ENCODE measurements at places on chromosomes 11 and 22. TPM values are rescaled to one million over a fixed set of nuclear protein-coding genes. Genes with fewer than 3 reads are reported as not detected.

DNA sequence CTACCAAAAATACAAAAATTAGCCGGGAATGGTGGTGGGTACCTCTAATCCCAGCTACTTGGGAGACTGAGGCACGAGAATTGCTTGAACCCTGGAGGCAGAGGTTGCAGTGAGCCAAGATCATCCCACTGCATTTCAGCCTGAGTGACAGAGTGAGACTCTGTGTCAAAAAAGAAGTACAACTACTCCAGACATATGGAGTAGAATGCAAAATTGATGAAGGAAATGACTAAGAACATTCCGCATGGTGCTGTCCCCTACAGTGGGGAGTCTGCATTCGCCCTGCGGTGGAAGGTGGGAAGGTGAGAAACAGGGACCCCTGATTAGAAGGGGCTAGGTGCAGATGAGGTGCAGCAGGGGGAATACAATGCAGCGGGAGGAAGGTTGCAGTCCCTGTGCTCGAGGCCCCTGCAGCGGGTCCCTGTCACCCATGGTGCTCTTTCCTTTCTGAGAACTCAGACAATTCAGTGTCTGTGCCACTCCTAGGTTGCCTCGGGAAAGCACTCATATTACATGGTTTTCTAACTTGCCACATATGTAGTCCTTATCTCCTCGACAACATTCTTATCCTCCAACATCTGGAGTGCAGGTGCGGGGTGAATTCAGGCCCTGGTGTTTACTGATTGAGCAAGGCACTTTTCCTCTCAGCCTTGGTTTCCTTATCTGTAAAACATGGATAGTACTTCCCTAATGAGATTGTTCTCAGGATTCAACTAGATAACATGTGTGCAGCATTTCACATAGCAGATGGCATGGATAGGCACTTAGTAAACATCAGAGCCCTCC, 5.2 kb downstream of the POLD4 start:
- DNase-seq, result no peak

DNA sequence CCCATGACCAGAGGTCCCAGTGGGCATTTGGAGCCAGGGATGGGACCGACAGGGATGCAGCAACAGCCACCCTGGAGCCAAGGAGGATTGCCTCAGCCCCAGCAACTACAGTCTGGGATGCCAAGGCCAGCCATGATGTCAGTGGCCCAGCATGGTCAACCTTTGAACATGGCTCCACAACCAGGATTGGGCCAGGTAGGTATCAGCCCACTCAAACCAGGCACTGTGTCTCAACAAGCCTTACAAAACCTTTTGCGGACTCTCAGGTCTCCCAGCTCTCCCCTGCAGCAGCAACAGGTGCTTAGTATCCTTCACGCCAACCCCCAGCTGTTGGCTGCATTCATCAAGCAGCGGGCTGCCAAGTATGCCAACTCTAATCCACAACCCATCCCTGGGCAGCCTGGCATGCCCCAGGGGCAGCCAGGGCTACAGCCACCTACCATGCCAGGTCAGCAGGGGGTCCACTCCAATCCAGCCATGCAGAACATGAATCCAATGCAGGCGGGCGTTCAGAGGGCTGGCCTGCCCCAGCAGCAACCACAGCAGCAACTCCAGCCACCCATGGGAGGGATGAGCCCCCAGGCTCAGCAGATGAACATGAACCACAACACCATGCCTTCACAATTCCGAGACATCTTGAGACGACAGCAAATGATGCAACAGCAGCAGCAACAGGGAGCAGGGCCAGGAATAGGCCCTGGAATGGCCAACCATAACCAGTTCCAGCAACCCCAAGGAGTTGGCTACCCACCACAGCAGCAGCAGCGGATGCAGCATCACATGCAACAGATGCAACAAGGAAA, 27.3 kb upstream of the L3MBTL2 start:
- no peak for DNase-seq

DNA sequence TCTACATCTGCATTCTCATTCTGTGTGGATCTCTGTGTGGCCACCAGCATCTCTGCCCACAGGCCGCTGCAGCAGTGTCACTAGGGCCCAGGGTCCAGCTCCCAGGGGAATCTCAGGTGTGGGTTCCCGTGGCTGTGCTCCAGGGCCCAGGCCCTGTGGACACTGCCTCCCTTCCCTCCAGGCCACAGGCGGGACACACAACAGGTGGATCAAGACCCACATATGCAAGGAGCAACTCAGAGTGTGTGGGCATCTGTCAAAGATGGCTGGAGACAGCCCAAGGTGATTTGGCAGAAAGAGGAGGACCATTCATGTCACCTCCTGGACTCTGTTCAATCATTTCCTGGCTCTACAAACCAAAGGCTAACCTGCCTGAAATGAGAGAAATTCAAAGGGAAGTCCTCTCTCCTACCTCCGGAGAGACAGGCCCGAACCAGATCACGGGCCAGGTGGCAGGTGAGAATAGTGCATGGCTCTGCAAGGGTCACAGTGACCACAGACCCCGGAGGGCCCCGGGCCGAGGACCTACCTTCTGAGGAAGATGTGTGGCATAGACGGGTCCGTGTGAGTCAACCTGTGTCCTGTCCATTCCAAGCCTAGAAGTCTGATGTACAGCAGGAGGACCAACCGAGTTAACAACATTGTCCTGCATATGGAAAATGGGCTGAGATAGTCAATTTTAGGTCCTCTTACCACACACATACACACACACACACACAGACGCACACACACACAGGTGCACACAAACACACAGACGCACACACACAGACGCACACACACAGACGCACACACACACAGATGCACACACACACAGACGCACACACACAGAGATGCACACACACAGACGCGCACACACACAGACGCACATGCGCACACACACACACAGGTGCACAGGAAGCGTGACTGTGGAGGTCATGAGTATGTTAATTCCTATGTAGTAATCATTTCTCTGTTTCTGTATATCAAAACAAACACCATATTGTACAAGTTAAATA, 1068.5 kb downstream of the BRD1 start:
- DNase-seq, result no peak

DNA sequence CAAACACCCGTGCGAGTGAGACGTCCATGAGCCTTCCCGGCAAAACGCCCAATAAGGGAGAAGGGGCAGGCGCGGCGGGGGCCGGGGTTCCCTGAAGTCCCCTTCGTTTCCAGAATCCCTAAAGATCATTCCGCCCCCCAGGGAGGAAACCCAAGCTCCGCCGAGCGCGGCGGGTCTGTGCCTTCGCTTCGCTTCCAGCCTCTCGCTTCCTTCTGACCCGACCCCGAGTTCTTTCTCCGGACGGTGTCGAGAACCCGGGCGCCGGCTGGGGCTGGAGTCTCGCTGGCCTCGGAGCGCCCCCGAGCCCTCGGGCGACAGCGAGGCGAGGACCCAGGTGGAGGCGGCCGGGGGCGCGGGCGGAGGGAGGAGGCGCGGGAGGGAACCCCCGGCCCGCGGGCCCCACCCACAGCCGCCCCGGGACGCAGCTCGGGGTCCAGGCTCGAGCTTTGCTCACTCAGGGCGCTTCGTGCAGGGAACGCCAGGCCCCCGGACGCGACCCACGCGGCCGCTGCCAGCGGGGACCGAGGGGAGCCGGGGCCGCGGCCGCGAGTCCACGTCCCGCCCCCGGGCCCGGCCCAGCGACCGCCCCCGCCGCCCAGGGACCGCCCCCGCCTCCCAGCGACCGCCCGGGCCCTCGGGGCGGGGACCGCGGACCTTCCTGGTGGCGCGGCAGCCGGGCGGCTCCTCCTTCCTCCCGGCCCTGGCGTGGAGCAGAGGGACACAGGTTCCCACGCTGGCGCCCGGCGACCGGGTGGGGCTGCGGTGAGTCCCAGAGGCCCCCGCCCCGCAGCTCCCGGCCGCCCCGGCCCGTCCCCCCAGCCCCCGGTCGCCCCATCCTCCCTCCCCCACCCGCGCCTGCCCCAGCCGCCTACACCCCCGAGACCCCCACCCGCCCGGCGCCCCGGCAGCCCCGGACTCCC, at the start of gene PGGHG:
PGGHG (plus strand) TSS at position 649 of the 920 bp plus-strand sequence. CDS start 691 bp downstream, outside the sequence.
- DNase-seq, result peak; percentile 76

- no peak for DNase-seq
Observed at GRCh38 chr11:130872981-130873380, 43.3 kb downstream of the SNX19 start.

DNA sequence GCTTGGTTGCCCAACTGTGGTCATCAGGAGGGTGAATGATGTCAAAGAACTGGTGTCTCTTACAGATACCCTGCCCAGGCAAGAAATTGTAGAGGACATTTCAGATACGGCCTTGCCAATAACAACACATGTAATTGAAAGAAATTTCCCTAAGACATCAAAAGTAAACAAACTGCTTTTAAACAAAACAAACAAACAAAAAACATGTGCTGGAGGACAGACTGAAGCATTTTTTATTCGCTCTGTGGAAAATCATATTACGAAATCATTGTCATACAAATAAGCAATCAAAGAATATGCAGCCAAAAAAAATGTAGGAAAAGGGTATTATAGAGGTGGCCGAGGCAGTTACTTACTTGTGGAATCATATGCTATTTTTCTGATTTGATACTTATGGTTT, 52.1 kb upstream of the MYEOV start:
- no peak for DNase-seq

- no peak for DNase-seq
Observed at GRCh38 chr11:124199702-124200101, 16.6 kb downstream of the OR10D3 start.

PSMD13 gene
- 143 TPM for total RNA-seq

DNA sequence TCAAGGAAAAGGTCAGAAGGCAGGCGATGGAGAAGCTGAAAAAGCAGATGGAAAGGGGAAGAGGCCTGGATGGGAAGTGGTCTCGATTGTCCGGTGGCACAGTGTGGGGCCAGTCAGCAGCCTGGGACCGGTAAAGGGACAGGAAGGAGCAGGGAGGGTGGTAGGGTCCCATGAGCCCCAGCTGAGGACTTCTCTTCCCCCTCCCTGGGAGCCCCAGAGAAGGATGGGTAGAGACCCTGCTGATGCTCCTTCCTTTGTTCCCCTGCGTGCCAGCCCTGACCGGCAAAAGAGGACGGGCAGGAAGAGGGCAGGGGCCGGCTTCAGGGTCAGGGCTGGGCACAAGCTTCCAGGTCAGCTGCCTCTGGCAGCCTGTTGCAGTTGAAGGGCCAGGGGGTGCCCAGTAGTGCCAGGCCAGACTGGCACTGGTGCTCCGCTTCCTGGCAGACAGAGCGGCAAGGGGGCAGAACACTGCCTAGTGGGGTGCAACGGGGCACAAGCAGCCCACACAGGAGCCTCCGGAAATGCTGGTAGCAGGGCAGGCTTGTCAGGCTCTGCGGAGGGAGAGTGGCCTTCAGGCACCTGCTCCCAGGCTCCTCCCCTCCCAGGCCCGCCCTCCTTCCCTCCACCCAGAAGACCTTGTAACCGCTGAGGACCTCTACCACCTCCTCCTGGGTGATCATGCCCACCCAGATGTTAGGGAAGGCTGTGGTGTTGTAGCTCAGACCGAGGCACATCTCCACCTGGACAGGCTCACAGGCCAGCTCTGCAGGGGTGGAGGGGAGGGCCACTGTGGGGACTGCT, 739 bp upstream of the C1QTNF5 start:
- no peak for DNase-seq

GRCh38 chr11:17294033-17294432, 17.5 kb downstream of the NUCB2 start:
- DNase-seq, result no peak

DNA sequence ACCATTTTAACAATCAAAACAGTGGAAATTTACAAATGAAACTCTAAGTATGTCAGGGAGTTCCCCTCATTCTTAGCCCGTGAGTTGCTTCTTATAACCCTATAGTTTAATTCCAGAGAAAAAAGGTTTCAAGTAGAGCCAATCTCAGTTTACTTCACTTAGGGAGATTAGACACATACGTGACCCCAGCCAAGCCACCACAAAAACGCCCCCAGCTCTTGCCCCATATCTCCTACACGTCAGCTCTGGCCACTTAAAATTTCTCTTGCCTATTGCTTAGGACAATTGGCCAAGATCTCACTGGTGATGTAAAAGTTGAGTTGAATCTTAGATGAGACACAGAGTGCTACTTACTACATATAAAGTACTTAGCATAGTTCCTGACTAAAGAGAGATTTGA, 166.4 kb downstream of the ETS1 start:
- DNase-seq, result no peak

Data from PC-9 (cell line).